ENCODE measurements at places on chromosomes 6 and 20. TPM values are rescaled to one million over a fixed set of nuclear protein-coding genes. Genes with fewer than 3 reads are reported as not detected.

HUS1B gene
- 2.9 TPM for total RNA-seq

MYBL2 gene
- 35.8 TPM for total RNA-seq

SRSF12 gene
- not detected for total RNA-seq

MAFB gene
- 1.8 TPM for total RNA-seq

LY6G6D gene
- total RNA-seq = not detected

GPR63 gene
- 0.10 TPM for total RNA-seq

TSPO2 gene
- not detected for total RNA-seq

ENPP1 gene
- total RNA-seq = 0.42 TPM

FILIP1 gene
- total RNA-seq = not detected

ABHD16B gene
- not detected for total RNA-seq

SSTR4 gene
- not detected for total RNA-seq

OPRM1 gene
- total RNA-seq = not detected

TBX18 gene
- not detected for total RNA-seq

LTB gene
- 488 TPM for total RNA-seq

RPL10A gene
- total RNA-seq = 1,621 TPM

NFATC2 gene
- total RNA-seq = 38.0 TPM
